Fibroblast of skin of right quadriceps (primary cell): ENCODE measurements at places on chromosomes 16 and 17.
A peak's percentile ranks its signal among the peaks of the same experiment; 100 is the strongest.

- DNase-seq = peak; percentile 77
Observed at GRCh38 chr17:48194097-48194550, 86.6 kb downstream of the SNX11 start.

- DNase-seq = no peak
Observed at GRCh38 chr17:7523033-7523432, 25.8 kb upstream of the TNFSF12 start.

GRCh38 chr16:30351586-30352419, 3.3 kb downstream of the CD2BP2 start:
- peak; percentile 58 for DNase-seq

DNA sequence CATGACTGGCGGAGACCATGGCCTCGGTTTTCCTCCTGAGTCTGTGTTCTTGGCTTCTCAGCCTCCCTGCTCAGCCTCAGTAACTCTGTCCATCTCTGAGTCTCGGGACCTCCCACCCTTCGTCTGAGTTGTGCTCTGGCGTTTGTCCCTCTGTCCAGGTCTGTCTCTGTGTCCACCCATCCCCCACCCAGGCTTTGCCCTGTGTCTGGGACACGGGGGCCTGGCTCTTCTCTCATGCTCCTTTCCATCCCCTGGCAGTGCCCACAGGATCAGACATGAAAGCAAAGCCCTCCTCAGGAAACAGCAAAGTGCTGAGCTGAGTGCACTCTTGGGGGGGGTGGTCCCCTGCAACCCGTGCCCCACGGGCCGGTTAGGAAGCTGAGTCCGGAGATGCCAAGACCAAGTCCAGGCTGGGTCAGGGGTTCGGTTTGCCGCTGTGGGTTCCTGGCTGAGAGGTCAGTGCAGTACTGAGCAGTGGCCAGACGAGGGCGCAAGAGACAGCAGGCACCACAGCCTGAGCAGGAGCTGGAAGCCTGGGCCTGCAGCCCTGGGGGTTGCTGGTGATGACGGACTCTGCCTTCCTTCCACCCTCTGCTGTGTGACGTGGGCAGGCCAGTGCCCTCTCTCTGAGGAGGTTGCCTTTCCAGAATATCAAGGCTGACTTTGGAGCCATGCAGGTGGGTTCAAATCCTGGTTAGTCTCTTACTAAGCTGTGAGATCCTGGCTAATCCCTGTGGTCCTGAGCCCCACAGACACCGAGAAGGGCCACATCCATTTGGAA, 2.5 kb downstream of the P2RX1 start:
- DNase-seq = peak; percentile 58

GRCh38 chr16:65497571-65497970, 375.7 kb upstream of the CDH11 start:
- DNase-seq = no peak

DNA sequence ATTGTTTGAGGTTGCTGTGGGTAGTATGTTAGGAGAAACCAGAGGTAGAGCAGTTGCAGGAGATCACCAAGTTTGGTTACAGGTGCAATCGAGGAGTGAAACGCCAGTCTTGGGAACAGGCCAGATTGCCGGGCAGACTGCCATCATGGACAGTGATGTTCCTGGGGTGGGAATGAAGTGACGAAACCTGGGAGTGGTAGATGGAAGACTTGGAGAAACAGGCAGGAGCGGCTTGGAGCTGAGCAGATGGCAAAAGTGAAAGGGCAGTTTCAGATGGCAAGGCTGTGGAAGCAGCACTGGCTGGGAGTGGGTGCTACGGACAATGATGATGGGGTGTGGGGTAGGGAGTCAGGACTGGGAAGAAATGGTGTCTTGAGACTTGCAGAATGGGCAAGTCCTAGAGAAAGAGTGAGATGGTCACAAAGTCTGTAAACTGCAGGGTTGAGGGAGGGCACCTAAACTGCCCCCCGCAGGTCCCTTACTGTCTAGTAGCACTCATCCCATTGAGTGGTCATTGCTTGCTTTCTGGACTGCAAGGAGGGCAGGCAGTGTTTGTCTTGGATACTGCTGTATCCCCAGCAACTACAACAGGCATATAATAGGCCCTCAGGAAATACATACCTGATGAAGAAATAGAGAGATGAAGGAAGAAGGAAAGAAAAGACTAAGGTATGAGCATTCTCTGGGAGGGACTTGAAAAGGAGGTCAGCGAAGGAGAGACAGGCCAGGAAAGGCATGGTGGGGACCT, 29.5 kb upstream of the ULK2 start:
- DNase-seq = no peak

DNA sequence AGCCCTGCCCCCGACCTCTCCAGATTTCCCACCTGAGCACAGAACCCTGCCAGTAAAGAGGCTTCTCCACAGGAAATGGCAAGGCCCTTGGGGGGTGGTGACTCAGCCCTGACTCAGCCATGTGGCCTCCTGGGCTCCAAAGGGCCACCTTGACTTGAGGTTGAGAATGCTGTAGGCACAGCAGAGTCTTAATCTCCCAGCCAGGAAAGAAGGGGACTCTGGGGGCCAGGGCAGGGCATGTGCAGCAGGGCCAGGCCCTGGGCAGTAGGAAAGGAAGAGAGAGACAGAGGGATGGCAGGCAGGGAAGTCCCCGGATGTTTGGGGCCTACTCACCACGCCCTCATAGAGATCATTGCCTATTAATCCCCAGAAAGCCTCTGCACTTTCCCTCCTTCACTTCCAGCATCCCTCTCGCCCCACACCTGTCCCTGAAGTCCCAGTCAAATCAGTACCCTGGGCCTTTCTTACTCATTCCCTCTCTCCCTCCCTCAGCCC, 4.8 kb upstream of the ITGA3 start:
- peak; percentile 90 for DNase-seq

DNA sequence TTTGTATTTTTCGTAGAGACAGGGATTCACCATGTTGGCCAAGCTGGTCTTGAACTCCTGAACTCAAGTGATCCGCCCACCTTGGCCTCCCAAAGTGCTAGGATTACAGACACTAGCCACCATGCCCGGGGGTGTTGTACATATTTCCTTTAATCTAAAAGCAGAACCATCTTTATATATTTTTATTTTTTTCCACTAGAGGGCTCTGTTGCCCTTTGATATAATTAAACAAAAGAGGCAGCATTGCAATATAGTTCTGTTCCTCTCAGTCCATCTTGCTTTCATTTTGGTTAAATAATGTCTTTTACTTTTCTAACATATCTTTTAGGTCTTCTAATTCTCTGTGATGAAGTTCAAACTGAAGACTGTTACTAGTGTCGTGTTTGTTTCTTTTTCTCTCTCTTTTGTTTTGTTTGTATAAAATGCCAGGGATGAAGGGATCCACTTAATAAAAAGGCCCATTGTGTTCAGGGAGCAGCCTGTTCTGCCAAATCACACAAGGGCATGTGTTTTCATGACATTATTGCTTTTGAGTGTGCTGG, 23.4 kb downstream of the WWOX start:
- peak; percentile 58 for DNase-seq

DNA sequence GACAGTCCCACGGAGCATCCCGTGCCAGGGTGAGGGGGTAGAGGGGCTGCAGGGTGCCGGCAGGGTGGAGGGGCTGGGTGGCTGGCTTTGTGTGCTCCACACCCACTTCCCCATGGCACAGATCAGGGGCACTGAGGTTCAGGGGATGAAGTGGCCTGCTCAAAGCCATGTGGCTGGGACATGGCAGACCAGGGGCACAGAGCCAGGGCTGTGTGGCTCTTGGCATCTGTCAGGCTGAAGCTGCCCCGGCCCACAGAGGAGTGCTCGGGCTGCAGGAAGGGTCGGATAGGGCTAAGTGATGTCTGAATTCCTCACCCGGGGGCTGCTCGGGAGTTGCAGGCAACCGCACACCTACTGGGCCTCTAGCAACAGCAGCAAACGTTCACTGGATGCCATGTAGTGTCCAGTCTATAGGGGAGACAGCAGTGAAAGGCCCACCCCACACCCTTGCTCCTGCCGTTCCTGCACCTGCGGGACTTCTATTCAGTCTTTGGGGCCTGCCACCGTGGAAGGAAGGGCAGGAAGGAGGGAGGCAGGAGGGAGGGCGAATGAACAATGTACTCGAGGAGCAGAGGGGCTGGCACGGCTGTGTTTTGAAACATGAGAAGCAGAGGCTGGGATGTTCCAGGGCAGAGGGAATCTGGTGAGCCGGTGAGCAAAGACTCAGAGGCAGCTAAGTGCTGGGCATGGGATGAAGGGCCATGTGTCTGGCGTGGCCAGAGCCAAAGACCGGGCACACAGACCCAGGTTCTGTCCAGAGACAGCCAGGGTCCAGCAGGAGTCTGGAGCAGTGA, 15.1 kb downstream of the SLC5A10 start:
- peak; percentile 23 for DNase-seq

DNA sequence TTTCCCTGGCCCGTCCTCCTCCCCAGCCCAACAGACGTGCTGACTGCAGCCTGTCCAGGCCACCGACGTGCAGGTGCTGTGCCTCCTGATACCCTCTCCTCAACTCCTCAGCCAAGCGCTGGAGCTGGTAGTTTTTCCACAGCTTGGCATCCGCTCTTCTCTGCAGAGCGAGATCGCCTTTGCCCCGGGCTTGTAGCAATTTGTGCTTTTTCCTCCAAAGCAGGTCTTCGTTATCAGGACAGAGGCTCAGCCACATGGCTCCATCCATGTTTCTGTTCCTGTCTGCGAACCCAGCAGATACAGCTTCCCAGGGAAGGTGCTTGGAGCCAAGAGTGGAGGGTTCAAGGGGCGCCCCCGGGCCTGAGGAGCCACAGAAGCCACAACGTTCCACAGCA, 10.9 kb downstream of the CEP295NL start:
- no peak for DNase-seq

DNA sequence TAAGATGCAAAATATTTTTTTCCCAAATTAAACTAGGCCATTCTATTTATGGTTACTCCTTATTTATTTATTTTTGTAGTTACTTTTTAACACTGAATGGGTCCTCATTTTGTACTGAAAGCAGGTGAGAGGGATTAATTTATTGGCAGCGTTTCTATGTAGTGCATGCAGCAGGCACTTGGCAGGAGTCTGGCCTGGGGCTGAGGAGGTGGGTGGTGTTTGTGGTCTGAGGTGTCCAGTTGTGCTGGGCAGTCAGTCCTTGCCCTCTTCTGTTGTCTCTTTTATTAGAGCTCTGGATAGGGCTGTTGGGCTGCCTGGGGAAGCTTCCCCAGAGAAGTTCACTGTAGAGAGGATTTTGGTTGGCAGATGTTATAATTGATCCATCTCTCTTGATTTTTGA, 12.7 kb downstream of the SEC14L1 start:
- DNase-seq = no peak

DNA sequence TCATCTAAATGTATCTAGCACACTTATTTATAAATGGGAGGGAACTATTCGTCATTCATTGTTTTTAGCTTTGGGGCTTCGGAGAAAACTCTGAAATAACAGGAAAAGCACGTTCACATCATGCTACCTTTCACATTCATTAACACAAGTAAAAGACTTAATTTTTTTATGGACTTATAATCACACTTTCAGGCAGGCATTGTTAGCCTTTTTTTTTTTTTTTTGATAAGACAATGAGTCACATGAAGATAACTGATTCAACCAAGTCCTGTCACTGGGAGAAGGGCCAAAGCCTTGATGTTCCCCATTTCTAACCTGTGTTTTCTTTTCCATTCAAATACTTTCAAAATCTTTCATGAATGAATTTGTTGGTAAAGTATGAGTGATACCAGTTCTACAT, 631.3 kb upstream of the CA10 start:
- no peak for DNase-seq

DNA sequence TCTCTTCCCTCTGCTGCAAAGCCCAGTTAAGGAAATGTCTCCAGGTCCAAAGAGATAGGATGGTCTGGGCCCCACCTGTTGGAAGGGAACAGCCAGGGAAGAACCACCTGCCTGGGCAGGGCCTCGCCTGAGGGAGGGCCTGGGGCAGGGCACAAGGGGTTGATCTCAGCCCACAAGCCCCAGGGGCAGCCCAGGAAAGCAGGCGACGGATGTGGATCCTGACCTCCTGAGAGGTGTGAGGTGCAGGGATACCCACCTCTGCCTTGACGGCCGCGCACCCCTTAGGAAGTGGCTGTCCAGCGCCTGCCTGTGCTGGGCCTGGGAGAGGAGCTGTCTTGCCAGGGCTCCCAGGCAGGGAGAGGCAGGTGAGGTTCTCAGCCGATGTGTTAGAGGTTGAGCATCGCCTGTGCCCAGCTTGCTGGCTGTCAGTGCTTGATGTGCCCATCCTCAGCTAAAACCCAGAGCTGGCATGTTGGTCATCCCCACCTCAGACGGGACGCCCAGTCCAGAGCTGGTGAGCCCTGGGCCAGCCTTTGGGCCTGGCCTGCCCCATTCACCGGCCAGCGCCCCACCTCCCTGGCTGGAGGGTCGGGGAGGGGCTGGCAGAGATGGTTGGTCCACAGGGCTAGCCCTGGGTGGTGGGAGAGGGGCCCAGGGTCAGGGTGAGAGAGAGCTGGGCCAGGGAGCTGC, 434 bp downstream of the CEMP1 start:
- no peak for DNase-seq
